NCI-H774 (cell line): ENCODE measurements at places on chromosomes 16 and 17.

GRCh38 chr16:74757349-74757748 is 17.3 kb downstream of the FA2H start:
- no peak for DNase-seq

GRCh38 chr17:16980813-16981731 is 9.2 kb upstream of the TNFRSF13B start:
- no peak for DNase-seq

DNA sequence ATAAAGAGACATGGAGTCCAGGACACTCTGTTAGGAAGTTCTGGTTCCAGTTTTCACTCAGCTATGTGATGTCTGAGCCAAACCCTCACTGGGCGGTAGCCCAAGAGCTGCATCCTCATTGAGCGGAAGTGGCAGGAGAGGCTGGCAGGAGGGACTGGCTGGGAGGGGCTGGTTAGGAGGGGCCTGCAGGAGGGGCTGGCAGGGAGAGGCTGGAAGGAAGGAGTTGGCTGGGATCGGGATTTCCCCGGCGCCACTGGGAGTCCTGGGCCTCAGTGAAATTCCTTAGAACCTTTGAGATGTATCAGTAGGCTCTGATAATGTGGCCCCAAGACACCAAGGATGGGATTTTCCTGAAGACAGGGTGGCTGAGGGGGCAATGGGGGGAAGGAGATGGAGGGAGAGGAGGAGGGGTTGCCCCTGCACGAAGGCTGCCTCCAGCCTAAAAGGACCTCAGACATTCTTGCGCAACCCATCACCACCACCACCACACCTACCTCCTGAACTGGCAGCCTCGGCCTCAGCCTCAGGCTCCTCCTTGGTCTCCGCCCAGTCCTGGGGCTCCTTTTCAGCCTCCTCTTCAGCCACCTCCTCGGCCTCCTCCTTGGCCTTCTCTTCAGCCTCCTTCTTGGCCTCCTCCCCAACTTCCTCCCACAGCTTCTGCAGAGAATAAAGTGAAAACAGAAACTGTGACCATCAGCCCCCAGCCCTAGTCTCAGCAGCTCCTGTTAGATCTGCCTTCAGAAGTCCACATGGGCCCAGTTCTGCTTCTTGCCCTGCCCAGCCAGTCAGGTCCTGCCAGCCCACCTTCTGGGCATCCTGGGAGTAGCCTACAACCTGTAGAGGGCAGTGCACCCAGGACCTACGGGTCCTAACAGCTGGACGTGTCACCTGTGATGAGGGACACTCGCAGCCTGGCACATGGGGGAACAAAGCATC is 31.7 kb downstream of the CNGB1 start:
- no peak for DNase-seq

- no peak for DNase-seq
Observed at GRCh38 chr17:1577182-1577581, 14.6 kb upstream of the PITPNA start.

GRCh38 chr17:73278465-73279453 is 17.1 kb upstream of the CPSF4L start:
- no peak for DNase-seq

GRCh38 chr17:57441270-57441600 is 184.9 kb downstream of the MSI2 start:
- DNase-seq = no peak

DNA sequence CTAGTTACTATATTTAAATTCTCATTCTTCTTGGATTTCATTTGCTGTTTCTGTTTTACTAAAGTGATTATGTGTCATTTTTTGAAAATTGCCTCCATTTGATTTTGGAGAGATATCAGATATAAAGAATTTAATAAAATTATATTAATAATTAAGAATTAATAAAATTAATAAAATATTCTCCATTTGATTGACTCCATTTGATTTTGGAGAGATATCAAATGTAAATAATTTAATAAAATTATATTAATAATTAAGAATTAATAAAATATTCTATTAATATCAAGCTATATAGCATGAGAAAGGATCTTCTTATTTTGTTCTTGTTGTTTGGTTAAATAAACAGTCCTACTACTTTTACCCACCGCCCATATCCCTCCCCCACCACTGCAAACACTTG is 23.0 kb downstream of the STXBP4 start:
- no peak for DNase-seq

DNA sequence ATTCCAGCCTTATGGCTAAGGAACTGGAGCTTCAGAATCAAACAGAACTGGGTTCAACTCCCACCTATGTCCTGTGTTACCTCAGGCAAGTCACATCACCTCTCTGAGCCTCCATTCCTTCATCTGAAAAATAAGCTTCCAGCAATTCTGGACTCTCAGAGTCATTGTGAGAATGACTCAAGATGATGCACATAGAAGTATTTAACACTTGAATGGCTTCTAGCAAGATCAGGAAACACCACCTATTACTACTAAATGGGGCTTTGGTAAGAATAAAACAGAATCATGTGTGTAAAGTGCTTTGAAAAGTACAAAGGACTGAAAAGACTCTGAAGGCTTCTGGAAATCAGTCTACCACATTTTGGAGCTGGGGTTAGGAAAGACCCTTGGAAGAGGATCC is 30.8 kb upstream of the CALB2 start:
- no peak for DNase-seq

DNA sequence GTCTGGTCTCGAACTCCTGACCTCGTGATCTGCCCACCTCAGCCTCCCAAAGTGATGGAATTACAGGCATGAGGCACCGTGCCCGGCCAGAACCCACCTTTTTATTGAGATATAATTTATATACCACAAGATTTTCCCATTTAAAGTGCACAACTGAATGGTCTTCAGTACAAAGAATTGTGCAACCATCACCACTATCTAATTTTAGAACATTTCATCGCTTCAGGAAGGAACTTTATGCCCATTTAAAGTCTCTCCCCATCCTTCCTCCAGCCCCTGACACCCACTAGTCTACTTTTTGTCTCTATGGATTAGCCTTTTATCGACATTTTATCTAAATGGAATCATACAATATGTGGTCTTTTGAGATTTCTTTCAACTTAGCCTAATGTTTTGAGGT is 25.4 kb upstream of the HELZ start:
- DNase-seq = no peak

DNA sequence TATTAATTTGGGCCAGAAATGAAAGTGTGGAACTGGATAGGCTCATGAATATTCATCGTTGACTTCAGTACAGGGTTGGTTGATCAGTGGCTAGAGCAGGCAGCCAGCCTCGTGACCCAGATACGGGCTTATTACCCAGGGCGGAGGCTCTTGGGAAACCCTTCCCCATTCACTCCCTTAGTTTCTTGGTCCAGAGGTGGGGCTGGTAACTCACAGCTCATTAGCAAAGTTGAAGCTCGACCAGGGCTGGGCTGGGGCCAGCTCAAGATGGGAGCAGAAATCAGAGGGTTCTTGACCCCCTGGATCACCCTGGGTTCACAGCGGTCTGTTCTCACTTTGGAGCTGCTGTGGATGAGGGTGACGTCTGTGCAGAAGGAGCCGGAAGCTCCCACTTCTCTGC is 44.6 kb upstream of the GSE1 start:
- DNase-seq = no peak

DNA sequence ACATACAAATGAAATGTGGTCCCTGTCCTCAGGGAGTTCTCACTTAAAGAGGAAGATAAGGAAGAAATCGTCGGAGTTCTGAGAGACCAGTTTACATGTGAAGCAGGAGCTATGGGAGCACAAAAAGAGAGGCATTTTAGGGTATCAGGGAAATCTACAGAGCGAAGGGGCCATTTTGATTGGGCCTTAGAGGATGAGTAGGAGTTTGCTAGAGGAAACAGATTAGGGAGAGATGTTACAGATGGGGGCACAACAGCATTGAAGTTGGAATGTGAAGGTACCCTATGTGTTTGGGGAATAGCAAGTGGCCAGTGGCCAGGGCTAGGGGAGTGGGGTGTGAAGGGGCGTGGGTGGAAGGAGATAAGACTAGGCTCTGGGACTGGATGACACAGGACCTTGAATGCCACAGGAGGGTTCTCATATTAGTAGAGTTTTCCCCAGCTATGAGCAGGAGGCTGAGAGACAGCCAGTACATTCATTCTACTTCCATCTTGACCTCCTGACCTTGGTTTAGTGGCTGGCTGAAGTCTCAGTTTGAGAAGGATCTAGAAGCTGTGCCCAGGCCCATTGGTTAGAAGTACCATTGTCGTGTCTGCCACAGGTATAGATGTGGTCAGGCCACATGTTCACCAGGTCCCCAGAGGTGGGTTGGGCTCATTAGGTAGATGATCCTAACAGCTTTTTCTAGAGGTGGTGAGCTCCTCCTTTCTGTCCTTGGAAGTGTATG is 34.8 kb downstream of the CPNE2 start:
- DNase-seq = no peak

GRCh38 chr17:72466606-72467005 is 345.8 kb downstream of the SOX9 start:
- DNase-seq = no peak

GRCh38 chr16:89117227-89117974 is 23.7 kb downstream of the ACSF3 start:
- DNase-seq = no peak

DNA sequence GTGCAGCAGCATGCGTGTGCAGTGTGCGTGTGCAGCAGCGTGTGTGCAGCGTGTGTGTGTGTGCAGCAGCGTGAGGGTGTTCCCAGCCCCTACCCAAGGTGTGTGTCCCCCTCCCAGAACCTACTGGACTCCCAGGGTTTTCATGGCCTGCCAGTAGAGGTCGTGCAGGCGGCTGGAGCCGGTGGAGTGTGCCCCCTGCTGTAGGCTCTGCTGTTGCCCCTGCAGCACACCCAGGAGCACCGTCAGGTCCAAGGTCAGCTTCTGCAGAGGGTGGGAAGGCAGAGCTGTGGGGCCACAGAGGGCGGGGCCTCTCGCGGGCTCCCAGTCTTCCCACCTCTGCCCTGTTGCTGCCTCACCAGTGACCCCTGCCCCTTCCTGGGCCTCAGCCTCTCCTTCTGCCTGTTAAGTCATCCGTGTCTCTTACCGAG is 14.9 kb downstream of the MYBBP1A start:
- DNase-seq = no peak

GRCh38 chr16:50606431-50607050 is 58.3 kb downstream of the NKD1 start:
- no peak for DNase-seq

GRCh38 chr16:49547448-49547847 is 173.8 kb downstream of the C16orf78 start:
- DNase-seq = no peak

DNA sequence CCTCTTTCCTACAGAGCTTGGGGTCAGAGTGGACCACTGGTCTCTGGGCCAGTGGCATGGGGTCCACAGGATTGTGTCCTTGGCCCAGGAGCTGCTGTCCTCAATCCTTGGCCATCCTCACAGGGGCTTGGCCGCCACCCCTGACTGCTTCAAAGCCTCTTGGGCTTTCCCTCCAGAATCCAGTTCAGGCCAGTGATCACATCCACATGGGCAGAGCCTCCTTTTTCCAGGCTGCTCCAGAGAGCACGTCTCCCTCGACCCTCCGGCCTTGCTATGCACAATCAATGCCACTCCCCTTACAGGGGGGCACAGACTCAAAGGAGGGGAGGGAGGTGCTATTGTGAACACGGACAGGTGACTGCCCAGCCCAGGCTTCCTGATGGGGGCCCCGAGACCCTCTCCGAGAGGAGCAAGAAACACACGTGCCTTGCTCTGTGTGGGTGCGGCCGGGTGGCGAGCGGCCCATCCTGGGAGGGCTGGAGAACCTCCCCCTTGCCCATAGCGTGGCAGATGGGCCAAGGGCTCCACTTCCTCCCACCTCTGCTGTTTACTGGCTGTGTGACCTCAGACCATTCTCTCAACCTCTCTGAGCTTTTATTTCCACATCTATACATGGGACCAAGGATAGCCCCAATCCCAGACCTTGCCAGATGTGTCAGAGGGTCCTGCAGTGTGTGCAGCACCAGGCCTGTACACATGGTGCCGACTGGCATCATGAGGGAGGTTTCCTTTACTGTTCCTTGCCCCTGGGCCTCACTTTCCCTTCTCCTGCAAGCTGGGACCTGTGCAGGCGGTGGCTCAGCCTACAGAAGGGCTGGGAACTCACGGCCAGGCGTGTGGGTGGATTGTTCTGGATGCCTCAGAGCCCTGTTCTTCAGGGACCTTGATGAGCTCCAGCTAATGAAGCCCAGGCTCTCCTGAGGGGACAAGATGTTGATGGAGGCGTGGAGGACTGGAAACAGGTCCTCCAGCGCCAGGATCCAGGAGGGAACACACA is 229.0 kb upstream of the GSE1 start:
- DNase-seq = no peak

GRCh38 chr17:38636054-38636453 is 30.3 kb upstream of the SRCIN1 start:
- no peak for DNase-seq

- no peak for DNase-seq
Observed at GRCh38 chr17:74282587-74283370, 8.7 kb downstream of the DNAI2 start.
